ENCODE measurements at places on chromosomes 2 and 18.

GRCh38 chr18:6874315-6874714 lies 144.8 kb downstream of the ARHGAP28 start:
- no peak for DNase-seq

- DNase-seq: no peak
Measured at GRCh38 chr2:22279541-22279940, 1105.4 kb upstream of the KLHL29 start.

DNA sequence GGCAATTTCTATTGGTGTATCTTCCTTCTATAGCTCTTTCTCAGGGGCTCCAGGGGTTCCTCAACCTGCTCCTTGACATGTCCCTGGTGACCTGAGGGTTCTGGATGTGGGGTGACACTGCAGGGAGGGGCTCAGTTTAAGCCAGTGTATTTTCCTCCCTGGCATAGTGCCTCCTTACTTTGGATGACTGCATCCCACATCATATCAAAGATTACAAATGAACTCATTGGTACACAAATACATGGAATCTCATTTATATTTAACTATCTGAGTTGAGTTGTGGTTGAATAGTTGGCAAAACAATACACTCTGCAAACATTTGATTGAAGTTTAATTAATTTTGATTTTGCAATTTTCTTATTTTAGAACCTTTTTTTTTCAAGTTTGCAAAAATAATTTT lies 268.2 kb upstream of the SKOR2 start:
- no peak for DNase-seq

DNA sequence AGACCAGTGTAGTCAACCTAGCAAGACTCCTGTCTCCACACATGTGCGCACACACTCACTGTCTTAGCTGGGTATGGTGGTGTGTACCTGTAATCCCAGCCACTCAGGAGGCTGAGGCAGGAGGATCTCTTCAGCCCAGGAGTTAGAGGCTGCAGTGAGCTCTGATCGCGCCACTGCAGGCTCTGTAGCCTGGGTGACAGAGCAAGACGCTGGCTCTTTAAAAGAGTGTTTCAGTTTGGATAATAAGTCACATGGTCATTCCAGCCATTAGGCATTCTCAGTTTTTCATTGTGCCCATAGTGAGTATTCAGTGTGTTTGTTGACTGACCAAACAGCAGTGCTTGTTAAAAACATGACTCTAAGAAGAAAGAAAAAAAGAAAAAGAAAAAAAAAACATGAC lies 31.0 kb downstream of the RAB10 start:
- no peak for DNase-seq

- DNase-seq: no peak
Measured at GRCh38 chr2:16614314-16614860, 51.2 kb downstream of the CYRIA start.

DNA sequence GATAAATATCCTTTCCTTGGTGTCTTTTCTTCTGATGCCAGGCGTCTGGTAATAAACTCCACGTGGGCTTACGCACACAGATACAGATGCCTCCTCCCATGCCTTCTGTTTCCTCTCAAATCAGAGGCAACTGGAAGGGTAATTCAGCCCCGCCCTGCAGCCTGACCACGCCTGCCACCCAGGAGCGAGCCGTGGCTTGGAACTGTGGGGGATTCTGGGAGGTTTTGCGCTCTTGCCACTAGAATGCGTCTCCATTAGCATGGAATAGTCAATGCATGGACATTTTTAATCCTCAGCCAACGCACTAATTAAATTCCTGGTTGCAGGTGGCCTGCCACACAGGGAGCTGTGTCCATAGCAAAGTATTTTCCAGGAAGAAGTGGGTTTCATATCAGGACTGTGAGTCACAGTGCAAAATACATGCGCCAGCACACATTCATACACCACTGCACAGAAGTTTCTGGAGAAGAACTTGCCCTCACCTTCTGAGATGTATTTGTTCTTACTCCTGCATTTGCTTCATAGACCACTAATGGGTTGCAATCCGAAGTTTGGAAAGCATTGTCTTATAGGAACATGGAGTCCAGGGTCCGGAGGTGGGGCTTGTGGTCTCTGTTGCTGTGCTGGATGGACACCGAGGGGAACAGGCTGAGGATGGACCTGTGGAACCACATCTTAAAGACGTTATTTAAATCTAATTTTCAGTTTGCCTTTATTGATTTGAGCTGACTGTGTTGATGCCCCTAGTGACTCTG lies 151.4 kb downstream of the LDLRAD4 start:
- DNase-seq: no peak

DNA sequence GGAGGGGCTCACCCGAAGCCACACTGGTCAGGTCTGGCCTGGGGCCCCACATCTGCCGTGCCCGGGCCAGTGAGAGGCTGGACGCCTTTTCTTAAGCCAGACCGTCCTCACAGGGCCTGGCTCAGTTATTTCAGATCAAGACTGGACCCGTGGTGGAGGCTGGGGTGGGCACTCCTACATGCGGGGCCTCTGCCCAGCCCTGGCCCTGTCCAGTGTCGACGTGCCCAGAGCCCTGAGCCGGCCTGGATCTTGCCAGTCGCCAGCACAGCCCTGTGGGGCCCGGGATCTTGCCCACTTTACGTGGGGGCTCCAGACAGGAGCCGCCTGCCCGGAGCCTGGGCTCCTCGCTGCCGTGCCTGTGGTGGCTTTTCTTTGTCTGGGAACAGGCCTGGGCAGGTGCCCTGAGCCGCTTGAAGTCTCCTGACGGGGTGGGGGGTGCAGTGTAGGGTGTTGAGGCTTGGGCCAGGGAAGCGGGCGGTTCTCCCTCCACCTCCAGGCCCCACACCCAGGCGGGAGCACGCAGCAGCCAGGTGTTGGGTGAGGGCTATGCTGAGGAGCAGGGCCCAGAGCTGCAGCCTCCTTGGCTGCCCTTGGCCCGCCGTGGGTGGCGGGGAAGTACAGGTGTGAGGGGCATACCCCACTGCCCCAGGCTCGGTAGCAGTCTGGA lies 6.0 kb downstream of the GPC1 start:
- DNase-seq: no peak

- no peak for DNase-seq
Measured at GRCh38 chr2:98935777-98936352, at the start of gene CRACDL. Gene CRACDL (minus strand): TSS chr2:98936225. CDS start chr2:98846800, 89,425 bp downstream.

DNA sequence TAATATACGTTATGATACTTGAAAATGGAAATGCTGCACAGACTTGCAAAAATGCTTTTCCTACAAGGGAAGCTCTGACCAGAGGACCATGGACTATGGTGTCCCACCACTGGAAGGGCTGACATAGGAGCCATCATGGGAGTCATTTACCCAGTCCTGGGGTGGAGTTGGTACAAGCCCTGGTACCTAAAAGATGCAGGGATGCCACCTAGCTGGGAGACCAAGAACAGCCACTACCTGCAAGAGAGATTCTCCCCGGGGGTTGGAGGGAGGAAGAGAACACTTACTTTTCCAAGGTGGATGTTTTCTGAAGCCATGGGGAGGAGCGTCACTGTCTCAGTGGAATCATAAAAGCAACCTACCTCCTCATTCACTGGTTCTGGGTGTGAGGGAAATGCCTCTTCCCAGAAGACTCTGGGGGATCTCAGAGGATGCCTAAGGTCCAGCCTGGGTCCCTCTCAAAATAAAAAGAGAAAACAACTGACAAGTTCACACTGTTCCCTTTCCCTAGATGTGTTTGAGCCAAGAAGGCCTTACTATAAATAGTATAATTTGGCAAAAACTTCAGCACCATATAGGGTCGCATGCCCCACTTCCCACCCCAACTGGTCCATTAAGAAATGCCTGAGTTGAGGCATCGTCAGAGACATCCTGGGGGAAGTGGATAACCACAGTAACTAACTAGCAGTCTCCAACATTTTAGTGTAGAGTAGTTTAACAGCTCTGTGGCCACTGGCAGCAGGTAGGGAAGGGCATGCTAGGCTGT lies 39.9 kb downstream of the REEP1 start:
- no peak for DNase-seq

GRCh38 chr2:105149272-105149671 lies 92.3 kb upstream of the GPR45 start:
- no peak for DNase-seq

DNA sequence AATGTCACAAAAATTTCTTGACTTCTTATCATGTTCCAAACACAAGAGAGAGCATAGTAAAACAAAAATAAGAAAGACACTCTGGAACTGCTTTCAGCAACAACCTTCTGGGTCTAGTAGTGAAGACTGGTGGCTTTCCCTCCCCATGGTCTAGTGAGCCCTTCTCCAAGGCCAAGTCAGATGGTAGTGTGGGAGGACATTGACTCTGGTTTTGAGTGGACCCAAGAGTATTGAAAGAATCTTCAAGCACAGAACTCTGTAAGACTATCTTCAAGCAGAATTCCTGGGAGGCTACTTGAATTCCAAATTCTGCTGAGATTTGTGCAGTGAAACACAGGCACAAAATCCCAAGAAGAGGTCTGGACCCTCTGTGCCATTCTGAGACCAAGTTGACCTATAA lies 21.1 kb downstream of the ANTXR1 start:
- no peak for DNase-seq

GRCh38 chr2:149219856-149220255 lies 110.5 kb upstream of the LYPD6 start:
- no peak for DNase-seq

- no peak for DNase-seq
Measured at GRCh38 chr2:48268671-48269070, 261.3 kb upstream of the STON1 start.

- DNase-seq: no peak
Measured at GRCh38 chr2:9646196-9647030, 15.6 kb upstream of the YWHAQ start.

DNA sequence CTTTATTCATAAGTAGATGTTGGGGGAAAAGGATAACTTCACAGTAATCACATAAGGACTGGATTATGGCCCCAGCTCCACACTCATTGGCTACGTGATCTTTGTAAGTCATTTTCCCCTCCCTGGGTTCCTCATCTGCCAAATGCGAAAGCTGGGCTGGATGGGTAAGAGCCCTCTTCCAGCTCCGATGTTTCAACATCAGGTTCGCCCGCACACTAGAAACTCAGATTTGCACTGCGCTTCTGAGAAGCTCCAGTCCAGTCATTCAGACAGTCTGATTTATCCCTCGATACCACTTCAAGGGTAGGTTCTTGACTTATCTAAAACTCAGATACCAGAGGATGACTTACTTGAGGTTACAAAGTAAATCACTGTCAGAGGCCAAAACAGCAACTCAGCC lies 31.0 kb upstream of the RMDN2 start:
- no peak for DNase-seq

DNA sequence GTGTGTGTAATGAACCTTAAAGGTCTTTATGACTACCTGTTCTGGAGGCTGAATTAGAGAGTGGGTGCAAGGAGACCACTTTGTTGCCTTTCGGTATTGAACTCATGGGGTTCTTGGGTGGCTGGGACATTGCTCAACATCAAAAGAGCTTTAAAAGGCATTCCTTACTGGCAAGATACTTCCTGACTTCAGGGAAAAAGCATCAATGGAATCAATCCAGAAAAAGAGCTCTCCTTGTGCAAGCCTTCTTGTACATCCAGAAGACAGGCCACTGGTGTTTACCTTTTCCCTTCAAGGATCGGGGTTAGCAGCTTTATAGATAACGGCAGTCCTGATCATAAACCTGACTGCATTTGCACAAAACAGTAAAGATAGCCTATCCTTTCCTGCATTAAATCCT lies 9.5 kb downstream of the PNO1 start:
- no peak for DNase-seq

GRCh38 chr2:233349005-233349998 lies 5.0 kb upstream of the DGKD start:
- DNase-seq: no peak

DNA sequence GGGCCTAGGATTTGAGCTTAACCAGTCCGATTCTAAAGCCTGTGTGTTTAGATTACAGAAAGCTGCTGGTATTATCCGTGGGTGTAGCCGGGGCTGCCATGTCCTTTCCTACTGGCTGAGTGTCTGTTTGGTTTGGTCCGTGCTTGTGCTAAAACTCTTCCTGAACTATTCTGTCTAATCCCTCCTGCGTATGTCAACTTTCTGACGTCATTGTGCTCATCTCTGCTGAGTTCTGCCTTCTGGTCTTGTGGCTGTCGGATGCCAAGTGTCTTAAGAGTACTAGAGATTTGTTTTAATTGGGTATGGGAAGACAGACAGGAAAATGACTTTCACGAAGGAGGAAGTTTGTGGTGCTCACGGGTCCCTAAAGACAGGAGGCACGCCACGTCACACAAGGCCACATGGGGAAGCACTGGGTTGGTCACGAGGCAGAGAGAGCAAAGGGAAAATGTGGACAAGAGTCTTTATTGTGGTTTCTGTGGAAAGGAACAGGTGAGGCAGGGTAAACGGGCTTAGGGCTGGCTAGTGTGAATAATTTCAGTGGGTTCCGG lies 31.8 kb upstream of the NTSR2 start:
- no peak for DNase-seq

- DNase-seq: no peak
Measured at GRCh38 chr2:150587547-150588505, 100.4 kb upstream of the RND3 start.

GRCh38 chr18:75129717-75130477 lies 79.0 kb downstream of the PTGR3 start:
- DNase-seq: no peak

- DNase-seq: no peak
Measured at GRCh38 chr2:9757501-9758264, 85.6 kb upstream of the TAF1B start.

DNA sequence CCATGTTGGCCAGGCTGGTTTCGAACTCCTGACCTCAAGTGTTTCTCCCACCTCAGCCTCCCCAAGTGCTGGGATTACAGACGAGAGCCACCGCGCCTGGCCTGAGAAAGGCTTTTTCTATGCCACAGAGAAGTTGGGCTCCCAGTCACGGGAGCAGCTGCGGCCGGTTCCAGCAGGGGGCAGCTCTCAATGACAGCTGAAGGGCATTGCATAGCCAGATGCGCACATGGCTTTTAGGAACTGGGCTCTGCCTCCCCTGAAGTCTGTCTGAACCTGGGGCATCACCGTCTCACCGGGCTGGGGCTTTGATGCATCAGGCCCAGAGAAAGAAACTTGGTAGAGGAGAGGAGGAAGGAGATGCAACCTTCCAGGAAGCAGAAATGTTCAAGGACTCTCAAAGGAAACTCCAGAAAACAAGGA lies 84.2 kb upstream of the LAPTM4A start:
- DNase-seq: peak; percentile 10

GRCh38 chr18:48831802-48832201 lies 119.0 kb downstream of the SMAD7 start:
- no peak for DNase-seq

GRCh38 chr18:13374096-13374467 lies 155.5 kb downstream of the LDLRAD4 start:
- DNase-seq: no peak

GRCh38 chr2:153079315-153079714 lies 360.9 kb downstream of the ARL6IP6 start:
- no peak for DNase-seq

GRCh38 chr2:109690457-109690821 lies 76.3 kb downstream of the SOWAHC start:
- DNase-seq: no peak

All from T-helper 2 cell treated with Interferon-gamma antibody and Interleukin-4, amounts not matched to agents 5 μg/mL and 100 μg/mL, for 36 hours (primary cell).